Smooth muscle cell of trachea (primary cell): ENCODE measurements at places on chromosomes 1 and 21. TPM values are rescaled to one million over a fixed set of nuclear protein-coding genes. Genes with fewer than 3 reads are reported as not detected.

The EDN2 gene
- 0.33 TPM in 1 of 2 replicates, not detected in the other for total RNA-seq

The PLA2G4A gene
- total RNA-seq = 20.3 and 44.4 TPM in 2 replicates

The GPX7 gene
- total RNA-seq = 35.1 and 45.2 TPM in 2 replicates

The TFAP2E gene
- total RNA-seq = 0.33 and 0.44 TPM in 2 replicates

The AVPR1B gene
- total RNA-seq = not detected in 2 replicates

The UTS2 gene
- not detected in 2 replicates for total RNA-seq

The DCLRE1B gene
- 1.2 and 2.2 TPM in 2 replicates for total RNA-seq
